ENCODE measurements at places on chromosomes 12 and 14.

DNA sequence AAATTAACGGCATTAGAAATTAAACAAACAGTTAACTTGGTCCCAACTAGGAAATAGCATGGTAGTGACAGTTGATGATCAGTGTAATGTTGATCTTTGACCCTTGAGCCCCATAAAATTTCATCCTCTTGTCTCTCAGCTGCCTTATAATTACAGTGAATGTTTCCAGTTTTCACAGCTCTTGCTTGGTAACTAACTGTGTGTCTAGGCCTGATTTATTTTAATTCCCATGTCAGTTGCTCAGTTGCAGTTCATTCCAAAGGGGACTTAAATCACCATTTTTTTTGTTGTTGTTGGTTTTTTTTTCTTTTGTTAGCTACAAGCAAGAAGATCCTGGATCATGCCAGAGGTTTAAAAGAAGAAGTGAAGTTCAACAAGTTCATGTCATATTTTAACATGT is 1883.7 kb upstream of the FLRT2 start:
- no peak for DNase-seq

GRCh38 chr12:68608191-68608590 is 2.5 kb upstream of the RAP1B start:
- DNase-seq, result no peak

- no peak for DNase-seq
These were observed 635.4 kb upstream of the ATXN7L3B start for GRCh38 chr12:73902260-73902659.

DNA sequence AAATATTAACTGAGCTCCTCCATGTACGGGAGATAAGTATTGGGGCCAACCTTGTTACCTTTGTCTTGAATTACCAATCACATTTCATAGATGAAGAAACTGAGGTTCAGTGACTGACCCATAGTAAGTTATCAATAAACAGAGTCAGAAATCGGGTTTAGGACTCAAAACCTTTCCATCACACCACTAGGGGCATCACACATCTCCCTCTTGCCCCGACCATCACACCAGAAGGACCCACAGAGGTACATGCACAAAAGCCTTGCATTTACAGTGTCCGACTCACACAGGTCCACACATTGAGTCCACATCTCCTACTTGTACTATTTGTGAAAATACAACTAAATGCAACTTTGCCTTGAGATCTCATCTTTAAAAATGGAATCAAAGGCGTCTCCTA is 29.4 kb downstream of the KCNA5 start:
- DNase-seq, result no peak

GRCh38 chr12:54375259-54375579 is 9.3 kb downstream of the ZNF385A start:
- DNase-seq, result no peak

- DNase-seq, result no peak
These were observed 630 bp downstream of the ALDH1L2 start for GRCh38 chr12:105083551-105084105.

DNA sequence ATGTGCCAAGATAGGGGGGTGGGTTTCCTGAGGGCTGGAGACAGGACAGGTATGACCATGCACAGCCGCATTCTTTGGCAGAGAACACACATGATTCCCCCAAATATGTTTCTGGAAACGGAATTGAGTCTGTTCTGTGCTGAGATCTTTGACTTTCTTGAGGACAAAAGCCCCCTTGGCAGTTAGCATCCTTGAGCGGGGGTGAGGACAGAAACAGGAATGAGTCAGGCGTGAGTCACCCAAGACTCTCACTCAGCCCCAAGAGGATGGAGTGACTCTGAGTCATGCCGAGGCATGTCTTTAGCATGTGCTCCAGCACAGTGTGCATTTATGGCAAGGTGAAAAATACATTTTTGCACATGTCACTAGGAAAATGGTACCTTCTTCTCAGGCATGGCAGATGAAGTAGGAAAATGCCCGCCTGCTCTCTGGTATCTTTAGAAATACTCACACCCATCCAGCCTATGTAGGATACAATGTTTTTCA is 52.1 kb downstream of the DAD1 start:
- DNase-seq, result peak; percentile 78

DNA sequence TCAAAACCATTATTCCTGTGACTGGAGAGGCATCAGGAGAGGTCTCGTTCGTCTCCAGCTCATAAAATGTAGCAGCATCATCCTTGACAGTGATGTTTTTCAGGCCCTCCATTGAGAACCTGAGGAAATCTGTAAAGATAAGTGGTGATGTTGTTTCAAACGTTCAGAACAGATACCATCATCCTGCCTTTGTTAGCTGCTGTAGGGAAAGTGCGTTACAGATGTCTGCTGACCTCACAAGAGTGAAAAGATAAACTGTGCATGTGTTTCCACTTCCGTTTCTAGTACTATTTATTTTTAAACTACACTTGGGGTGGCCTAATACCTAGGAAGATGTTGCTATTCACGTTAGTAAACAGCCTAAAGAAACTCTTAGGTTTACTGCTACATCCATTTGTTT is 28.4 kb downstream of the BCL2L14 start:
- no peak for DNase-seq

- DNase-seq, result no peak
These were observed 8.7 kb downstream of the PRKD1 start for GRCh38 chr14:29918981-29919380.

DNA sequence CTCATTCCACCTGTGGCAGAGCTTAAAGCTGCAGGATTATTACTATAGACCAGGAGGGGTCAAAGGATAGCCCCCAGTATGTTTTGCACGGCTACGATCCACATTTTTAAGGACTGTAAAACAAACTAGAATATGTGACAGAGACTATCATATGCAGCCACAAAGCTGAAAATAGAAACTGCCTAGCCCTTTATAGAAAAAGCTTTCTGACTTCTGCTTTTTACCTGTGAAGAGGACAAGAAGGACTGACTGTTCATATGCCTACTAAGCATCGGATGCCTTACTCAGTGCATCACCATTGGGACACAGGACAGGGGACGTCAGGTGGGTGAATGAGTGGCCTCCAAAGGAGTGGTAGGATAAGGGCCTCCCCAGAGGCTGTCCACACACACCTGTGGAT is 29.8 kb downstream of the SPTB start:
- no peak for DNase-seq

DNA sequence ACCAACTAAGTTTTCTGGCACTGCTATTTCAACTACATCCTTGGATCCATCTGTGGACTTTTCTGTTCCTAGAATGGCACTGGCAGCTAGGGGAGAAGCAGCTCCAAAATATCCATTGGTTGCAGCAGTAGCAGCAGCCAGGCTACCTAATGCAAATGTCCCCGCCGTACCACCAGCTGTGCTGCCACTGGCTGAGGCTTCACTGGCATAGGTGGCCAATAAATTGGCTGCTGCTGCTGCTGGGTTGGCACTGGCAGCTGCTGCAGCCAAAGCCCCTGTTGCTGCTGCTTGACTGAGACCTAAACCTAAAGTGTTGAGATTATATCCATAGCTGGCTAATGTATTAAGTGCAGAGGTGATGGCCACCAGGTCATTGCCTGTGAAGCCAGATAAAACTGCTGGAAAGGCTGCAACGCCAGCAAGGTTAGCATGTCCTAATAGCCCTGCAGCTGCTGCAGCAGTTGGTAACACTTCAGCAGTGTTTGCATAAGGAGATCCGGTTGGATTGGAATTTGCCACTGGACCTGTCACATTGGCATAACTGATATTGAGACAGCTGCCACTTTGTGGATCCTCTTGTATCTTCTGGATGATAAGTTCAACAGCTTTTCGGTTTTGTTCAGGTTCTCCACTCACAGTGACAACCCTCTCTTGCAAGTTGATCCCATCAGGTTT is 149.5 kb downstream of the NOVA1 start:
- DNase-seq, result no peak

DNA sequence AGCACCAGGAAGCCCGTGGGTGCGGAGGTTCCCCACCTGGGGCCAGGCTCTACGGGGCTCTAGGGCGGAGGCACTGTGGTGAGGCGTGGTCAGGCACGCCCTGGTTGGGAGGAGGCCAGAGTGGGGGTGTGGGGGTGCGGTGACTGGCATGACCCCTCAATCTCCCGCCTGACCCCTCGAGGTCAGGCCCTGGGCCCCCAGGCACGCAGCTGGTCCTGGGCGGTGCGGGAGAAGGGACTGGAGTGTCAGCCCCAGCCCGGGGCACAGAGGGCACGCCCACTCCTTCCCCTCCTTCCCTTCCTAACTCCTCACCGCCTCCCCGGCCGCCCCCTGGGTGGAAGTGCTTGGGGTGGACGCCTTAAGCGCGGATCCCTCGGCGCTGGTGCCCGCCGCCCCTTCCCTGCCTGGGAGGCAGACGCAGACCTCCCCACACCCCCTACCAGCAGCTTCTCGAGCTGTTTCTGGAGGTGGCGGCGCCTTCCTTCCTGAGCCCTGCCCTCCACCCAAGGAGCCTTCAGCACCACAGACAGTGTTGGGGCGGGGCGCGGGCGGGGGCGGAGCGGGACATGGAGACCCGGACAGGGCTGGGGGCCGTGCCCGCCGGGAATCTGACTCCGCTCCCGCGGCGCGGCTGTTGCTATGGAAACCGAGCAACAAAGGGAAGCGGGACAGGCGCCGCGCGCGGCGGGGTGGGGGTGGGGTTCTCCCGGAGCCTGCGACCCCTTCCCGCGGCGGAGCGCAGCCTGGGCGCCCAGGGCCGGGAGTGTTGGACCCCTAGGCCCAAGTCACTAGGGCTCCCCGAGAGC is 741 bp upstream of the CRIP2 start:
- DNase-seq, result peak; percentile 67

DNA sequence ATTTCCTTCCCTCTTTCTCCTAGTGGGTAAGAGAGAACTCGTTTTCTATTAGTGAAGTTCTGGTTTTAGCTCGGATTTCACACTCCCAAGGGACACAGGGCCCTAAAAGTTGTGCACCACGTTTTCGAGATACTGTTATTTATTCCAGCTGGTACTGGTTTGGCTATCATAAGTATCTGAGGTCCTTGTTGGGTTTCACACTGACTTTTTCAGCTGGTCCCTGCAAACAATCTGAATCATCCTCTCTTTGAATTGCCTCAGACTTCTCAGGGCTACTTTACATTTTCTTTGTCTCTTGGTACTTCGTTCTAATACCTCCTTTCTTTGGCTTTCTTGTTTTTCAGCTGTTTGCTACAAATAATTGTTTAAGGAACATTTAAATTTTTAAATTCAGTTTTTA is 75.7 kb downstream of the SCN8A start:
- DNase-seq, result no peak

DNA sequence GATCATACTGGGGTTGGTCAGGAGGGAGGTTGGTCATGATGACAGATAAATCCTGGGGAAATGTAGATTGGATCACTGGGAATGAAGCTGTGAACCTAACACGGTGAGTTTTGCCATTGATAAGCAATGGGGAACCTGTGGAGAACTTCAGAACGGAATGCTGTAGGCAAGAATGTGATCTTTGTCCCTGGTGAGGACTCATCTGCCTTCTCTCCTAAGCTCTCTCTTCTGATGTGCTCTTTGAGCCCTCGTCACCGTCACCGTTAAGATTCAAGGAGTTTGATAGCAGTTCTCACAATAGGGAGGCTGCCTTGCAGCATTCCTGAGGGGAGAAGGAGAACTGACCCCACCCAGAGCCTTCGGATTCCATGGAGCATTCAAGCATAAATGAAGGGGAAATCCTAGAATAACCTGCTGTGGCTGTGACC is 217.6 kb downstream of the ANO6 start:
- DNase-seq, result no peak

DNA sequence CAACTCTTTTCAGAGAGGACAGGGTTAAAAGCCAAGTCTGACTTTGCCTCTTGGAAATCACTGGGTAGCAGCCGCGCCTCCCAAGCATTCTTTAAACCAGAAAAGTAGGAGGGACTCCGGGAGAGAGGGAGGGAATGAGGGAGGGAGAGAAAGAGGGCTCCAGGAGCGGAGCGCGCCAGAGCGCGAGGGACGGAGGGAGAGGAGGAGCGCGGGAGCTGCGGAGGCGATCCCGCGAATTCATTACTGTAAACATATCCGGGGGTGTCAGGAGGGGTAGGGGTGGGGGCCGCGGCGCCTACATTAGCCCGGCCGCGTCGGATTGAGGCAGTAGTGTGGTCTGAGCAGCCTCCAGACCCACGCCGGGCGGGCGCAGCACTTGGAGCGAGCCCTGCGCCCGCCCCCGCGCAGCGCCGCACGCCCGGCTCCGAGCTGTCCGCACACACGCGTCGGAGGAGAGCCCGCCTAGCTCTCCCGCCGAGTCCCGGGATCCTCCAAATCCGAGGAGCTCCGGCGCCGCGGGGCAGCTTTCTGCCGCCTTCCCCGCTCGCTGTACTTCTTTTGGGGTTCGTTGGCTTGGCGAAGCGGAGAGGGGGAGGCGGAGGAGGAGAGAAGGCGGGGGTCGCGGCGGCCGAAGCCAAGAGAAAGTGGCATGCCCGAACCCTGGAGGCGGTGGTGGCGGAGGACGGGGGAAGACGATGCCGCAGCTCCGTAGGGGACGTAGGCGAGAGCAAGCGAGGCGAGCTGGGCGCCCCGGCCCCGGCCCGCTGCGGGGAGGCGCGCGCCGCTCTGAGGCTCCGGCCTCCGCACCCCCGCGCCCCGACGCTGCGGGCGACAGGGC is 3.3 kb downstream of the FLRT2 start:
- DNase-seq, result no peak

DNA sequence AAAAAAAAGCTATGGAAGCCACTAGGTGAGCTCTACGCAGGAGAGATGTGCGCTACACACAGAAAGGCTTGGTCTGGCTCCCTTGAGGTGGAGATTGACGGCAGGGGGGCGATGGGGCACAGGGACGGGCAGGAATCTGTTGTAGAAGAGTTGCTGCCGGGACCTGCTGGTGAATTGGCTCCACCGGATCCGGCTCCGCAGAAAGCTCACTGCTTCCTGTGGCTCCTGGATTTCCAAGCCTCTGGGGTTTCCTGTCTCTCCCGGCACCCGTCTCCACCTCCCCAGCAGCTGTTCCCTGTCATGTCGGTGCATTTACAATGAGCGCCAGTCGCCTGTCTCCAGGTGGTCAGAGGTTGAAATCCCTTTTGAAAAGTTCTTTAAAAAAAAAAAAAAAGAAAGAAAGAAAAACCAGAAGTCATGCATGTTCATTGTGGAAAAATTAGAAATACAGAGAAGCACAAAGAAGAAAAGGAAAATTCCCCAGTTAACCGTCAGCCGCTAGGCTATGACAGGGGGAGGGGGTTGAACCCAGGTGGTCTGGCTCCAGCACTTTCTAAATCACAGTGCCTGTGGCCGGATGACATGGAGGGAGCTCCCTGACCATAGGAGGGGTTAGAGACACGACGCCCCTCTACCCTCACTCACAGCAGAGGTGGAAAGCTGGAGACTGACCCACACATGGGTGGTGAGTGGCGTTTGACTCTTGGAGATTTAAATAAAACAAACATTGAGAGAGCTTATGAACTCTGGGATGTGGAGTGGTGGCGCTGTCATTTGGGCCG is 20.8 kb downstream of the FAM222A start:
- no peak for DNase-seq

- DNase-seq, result no peak
These were observed 103.0 kb downstream of the SAMD4A start for GRCh38 chr14:54669721-54670561.

Data from CD4-positive, alpha-beta T cell treated with Interferon alpha-2 for 1 hour (primary cell).